ENCODE measurements at places on chromosomes 11 and 22.

- no peak for DNase-seq
These were observed 89.2 kb downstream of the GRAMD1B start for GRCh38 chr11:123519055-123519796.

DNA sequence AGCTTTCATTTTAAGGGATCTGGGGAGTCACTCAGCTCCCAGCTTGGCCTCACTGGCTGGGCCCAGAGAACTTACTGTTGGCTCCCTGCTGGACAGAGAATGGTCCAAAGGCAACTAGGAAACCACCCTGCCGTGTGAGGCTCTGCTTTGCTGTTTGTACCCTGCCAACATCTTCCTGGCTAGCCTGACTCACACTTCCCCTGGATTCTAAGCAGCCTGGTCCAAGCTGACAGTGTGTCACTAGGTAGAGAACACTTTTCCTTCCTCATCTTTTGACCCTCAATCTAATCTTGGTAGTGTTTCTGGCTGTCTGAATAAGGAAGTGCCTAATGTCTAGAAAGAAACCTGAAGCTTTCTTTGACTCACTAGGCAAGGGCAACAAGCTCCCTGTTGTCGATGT is 76.7 kb downstream of the FAR1 start:
- DNase-seq: no peak

GRCh38 chr11:117821431-117821830 is 3.1 kb downstream of the FXYD2 start:
- no peak for DNase-seq

- no peak for DNase-seq
These were observed 85.4 kb downstream of the MTNR1B start for GRCh38 chr11:93054881-93055280.

GRCh38 chr11:105696000-105696399 is 86.1 kb downstream of the GRIA4 start:
- DNase-seq: no peak

- no peak for DNase-seq
These were observed 670 bp downstream of the LSP1 start for GRCh38 chr11:1853376-1854131.

DNA sequence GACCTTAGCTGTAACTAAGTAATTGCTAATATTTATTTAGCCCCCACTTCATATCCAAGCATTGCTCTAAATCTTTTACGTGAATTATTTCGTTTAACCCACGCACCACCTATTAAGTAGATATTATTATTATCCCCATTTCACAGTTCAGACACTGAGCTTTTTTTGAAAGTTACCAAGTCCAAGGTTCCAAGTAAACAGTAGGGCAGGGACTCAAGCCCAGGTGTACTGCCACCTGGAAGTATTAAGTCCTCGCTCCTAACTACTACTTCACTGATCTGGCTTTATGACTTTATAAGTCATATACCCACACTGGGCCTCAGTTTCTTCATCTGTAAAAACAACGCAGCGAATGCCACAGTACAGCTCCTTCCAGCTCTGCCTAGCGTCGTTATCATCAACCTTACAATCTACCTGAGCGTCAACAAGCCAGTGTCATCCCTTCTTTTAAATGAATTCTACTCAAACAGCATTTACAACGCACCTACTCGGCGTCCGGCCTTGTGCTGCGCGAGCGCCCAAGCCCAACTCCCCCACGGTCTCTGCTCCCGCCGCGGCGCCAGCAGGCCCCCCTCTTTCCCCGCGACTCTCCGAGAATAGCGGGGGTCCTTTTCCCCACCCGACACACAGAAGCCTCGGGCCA is 624 bp downstream of the TMEM41B start:
- no peak for DNase-seq

GRCh38 chr11:69496631-69497220 is 15.3 kb downstream of the LINC01488 start:
- no peak for DNase-seq

DNA sequence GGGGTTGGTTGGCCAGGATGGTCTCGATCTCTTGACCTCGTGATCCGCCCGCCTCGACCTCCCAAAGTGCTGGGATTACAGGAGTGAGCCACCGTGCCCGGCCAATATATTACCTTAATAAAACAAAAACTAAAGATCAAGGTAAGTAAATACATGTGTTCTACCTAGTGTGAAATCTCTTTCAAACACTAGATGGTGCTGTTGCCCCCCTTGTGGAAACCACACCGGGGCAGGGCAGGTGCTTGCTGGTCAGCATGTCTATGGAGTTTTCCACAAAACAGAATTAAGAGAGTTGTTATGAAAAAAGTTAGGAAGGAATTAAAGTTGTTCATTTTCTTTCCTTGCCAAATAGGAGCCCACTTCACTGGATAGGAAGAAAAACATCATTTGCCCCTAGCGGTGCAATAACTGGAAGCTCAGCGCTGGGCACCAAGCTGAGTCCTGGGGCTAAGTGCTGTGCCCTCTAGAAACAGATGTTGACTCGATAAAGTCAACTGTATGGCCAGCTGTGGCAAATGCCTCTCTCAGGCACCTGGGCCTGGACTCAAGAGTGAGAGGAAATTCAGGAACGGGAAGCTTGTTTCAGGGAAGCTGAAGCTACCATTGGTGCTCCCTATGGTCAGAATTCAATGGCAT is 6.3 kb upstream of the KCNJ5 start:
- peak; percentile 15 for DNase-seq

GRCh38 chr11:65492637-65493366 is 6.0 kb upstream of the MALAT1 start:
- no peak for DNase-seq

- no peak for DNase-seq
These were observed 17.7 kb upstream of the TUB start for GRCh38 chr11:8063324-8063723.

DNA sequence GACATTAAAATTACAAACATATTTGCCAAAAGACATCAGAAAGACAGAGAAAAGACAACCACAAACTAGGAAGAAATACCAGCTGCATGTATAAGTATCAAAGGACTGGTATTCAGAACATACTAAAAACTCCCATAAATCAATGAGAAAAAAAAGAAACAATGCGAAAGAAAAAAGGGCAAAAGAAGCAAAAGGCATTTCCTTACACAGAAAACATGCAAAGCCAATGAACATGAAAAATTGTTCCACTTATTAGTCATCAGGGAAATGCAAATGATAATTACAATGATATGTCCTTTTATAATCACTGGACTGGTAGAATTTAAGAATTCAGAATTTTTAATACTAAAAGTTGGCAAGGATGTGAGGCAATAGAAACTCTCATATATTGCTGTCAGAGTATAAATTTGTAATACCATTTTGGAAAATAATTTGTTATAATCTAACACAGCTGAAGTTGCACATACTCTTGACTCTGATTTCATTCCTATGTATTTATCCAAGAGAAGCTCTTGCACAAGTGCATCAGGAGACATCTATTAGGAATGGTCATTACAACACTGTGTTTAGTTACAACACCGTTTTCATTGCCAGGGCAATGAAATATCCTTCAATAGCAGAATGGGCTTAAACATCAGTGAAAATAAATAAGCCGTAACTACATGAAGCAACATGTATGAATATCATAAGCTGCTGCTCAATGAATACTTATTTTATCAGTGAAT is 279.7 kb downstream of the SWAP70 start:
- DNase-seq: no peak

GRCh38 chr11:28417601-28418323 is 309.6 kb downstream of the METTL15 start:
- DNase-seq: no peak

DNA sequence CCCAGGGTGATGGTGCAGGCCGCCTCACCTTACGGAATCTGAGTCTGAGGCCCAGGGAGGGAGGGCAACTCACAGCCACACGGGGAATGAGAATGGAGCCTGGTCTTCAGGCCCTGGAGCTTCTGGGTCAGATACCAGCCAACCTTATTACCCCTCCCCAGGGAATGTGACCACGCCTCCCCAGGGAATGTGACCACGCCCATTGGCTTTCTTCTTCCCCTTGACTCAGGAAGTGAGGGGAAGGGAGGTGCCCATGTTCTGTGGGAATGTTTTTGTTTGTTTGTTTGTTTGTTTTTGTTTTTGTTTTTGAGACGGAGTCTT is 57.5 kb upstream of the RBFOX2 start:
- DNase-seq: no peak

GRCh38 chr11:9172389-9172788 is 81.0 kb upstream of the SCUBE2 start:
- DNase-seq: no peak

DNA sequence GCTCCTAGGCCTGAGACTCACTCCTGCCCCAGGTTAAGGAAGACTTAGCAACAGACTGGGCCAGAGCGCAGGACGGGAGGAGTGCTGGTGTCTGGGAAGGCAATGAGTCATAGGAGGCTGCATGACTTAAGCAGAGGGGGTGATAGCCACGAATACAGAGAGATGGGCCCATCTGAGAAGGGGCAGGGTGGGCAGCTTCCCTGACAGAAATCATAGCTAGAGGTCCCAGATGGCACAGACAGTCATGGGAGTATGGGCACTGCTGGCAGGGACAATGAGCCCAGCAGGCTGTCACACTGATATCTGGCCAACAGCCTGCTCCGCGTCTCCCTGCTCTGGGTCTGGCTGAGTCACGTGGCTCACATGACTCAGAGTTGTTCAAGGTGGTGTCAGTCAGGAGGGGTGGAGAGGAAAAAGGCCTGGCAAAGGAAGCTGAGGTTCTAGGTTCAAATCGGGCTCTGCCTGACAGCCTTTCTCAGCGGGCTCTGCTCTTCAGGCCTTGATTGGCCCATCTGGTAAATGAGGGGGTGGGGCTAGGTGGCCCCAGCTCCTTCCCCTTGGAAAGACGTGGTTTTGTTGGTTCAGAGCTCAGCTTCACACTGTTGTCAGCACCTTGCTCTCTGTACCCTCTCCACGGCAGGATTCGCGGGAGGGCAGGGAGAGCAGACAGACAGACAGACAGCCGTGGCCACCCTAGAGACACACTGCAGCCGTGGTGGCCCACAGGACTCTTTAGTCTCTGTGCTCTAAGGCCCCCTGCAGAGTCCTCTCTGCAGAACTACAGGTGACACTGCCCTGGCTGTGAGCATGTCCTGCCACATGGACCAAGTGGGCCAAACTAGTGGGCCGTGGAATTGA is 47.8 kb downstream of the DBX1 start:
- DNase-seq: no peak

GRCh38 chr11:115087791-115088190 is 409.5 kb downstream of the NXPE2 start:
- DNase-seq: no peak

DNA sequence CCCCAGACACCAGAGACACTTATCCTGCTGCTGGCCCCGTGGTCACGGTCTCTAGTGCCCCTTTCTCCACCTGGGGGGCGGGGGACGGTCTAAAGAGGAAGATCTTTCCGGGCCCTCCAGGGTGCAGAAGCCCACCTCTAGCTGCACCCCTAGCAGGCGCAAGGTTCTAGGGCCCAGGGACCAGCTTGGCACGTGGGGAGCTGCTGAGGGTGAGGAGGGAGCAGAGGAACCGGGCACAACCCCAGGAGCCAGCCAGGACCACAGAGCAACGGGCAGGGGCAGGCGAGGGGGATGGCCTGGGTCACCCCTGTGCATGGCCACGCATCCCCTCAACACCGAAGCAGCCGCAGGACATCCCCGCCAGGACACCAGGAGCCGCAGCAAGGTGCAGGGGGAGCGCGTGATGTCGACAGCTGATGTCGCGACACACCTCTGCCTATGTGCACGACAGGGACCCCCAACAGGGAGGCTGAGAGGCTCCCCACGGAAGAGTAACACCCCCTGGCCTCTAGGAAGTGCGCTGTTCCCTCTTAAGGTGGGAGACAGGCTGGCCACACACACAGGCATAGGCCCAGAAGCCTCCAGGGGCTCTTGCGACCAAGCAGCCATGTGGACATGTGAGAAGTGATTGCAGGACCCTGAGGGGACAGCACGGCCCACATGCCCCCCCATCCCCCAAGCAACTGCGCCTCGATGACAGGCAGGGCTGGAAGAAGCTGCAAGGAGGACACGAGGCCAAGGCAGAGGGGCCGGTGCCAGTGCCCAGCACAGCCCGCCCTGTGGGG is 5.1 kb downstream of the LRFN4 start:
- DNase-seq: no peak

DNA sequence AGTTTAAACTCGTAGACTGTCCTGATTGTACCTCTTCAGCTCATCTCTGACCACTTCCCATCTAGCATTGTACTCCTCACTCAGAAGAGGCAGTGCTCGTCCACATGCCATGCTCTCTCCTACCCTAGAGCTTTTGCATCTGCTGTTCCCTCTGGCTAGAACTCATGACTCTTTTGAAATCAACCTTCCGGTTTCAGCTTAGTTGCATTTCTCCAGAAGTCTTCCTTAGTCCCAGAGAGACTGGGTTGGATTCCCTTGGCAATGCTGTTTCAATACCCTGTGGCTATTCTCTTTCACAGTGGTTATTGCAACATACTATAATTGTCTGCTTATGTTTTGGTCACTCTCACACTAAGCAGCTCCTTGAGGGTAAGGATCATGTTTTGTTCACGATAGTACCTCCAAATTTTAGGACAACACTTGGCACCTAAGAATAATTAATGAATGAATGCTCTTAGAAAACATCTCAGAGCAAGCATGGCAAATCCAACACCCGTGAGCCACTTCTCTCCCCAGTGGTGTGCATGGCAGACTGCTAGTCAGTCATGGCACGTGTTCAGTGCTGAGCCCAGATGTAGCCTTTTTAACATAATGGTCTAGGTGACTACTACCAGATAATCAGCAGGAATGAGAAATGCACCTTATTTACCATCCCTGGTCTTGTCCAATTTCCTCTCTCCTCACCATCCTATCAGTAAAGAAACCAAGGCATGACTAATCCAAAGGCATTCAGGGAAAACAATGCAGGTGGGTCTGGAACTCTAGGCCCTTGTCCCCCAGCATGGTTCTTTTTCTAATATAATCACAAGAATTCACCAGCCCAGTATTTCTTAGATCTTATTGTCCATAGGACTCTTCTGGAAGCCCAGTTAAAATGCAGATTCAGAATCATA is 14.5 kb downstream of the SEPTIN3 start:
- no peak for DNase-seq

DNA sequence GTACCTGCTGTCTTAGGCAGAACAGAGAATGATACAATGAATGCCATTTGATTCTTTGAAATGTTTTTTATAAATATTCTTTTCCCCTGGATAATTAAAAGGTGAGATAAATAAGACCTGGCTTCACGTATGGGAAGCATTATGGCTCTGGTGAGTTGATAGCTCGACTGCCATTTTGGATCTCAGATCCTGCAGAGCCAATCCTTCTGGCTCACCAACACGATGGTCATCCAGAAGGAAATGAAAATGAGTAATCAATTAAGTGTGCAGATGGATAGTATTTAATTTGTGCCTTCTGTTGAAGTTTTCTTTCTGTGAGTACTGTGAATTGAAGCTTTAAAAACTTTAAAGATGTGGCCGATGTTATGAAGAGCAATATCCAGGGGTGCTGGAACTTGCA is 2.7 kb downstream of the TNRC6B start:
- no peak for DNase-seq

GRCh38 chr11:7347611-7348431 is 96.1 kb downstream of the SYT9 start:
- DNase-seq: no peak

Measured in NCI-H1930 (cell line).